ENCODE measurements at places on chromosomes 16 and 17.

DNA sequence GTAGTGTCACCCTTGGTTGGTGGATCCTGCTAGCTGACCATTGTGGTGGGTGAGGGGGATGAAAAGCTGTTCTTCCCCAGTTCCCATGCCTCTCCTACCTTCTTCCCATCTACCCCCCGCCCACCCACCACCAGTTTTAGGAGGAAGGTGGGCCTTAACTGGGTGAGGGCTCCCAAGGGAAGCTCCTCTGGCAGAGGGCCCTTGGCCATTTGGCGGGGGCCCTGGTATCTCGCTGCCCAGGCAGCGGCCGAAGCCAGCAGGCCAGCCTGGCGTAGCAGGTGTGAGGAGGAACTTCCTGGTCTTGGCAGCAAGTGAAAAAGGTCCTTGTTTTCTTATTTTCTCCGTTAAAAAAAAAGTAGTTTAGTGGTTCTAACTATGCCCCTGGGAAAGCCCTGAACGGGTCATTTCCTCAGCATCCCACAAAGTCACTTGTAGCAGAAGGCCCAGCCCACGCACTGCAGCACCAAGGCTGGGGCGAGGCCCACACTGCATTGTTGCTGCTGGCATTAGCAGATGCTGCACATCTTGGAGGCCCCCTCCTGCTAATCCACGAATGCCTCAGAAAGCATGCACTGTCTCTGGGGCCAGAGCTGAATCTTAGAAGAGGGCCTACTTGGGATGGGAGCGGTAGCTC is 72.5 kb downstream of the MPRIP start:
- DNase-seq = no peak

DNA sequence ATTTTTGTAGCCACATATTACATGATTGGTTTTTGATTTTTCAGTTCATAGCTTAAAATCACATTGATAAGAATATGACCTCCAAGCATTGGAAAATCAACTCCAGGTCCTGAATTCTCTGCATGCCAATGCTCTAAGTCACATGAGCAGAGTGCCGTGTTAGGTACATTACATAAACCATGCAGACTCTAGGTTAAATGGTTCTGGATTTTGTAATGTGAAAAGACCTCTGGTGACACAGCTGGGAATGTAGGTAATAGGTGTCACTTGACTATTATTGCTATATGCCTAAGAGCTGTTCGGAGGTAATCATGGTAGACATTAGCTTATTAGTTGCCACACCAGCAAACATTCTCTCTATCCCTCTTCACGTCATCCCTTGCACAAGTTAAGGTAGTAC is 231.1 kb upstream of the SALL1 start:
- DNase-seq = no peak

- no peak for DNase-seq
Observed at GRCh38 chr16:68200088-68200783, 35.7 kb downstream of the ESRP2 start.

DNA sequence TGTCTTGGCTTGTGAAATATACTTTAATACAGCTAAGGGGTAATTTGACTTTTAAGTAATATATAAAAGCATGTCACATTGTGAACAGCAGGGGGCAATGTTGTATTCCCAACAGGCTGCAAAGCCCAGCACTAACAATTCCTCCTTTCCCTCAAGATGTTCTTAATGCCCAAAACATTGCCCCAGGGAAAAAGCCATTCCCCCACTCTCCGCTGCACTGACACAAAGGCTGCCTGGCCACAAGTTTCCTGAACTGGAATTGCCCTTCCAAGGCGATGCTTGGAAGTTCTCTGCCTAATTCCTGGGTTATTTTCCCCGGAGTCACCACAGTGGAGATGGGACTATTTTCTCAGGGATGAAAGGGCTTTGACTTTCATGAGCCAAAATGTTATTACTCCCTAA is 27.2 kb downstream of the CLEC16A start:
- peak; percentile 66 for DNase-seq

GRCh38 chr16:50737420-50737959 is 4.4 kb upstream of the CYLD start:
- DNase-seq = no peak

DNA sequence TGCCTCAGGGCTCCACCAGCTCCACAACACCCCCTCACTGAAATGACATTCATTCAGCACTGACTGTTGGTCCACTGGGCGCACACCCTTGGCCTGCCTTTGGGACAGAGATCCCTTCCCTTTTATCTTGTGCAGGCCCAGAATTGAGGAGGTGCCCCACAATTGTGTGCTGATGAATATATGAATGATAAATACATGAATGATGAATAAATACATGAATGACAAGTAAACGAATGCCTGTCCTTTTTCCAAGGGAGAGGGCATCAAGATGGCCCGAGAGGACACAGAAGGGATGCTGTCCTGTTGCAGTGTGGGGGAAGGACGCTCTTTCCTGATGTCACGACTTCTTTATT is 5.7 kb downstream of the CCR7 start:
- DNase-seq = no peak

DNA sequence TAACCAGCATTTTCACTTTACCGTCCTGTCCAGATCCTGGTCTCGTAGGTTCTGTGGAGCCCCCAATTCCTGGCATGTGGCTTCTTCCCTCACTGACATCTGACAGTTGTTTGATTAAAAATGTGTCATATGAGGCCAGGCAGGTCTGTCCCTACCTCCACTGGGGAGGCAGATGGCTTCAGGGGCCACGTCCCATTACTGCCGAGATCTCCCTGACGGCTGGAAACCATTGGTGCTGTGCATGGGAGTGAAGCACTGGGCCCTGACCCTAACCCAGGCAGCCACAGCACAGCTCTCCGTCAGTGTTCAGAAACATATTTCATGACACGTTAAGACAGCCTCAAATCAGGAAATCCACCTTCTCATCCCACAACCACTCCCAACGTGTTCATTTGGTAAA is 77.5 kb downstream of the GNAO1 start:
- DNase-seq = no peak

- DNase-seq = no peak
Observed at GRCh38 chr16:51148678-51149228, 2.3 kb downstream of the SALL1 start.

GRCh38 chr16:7140899-7141298 is 191.7 kb upstream of the RBFOX1 start:
- DNase-seq = no peak

GRCh38 chr17:17935321-17936271 is 36.6 kb downstream of the TOM1L2 start:
- no peak for DNase-seq

DNA sequence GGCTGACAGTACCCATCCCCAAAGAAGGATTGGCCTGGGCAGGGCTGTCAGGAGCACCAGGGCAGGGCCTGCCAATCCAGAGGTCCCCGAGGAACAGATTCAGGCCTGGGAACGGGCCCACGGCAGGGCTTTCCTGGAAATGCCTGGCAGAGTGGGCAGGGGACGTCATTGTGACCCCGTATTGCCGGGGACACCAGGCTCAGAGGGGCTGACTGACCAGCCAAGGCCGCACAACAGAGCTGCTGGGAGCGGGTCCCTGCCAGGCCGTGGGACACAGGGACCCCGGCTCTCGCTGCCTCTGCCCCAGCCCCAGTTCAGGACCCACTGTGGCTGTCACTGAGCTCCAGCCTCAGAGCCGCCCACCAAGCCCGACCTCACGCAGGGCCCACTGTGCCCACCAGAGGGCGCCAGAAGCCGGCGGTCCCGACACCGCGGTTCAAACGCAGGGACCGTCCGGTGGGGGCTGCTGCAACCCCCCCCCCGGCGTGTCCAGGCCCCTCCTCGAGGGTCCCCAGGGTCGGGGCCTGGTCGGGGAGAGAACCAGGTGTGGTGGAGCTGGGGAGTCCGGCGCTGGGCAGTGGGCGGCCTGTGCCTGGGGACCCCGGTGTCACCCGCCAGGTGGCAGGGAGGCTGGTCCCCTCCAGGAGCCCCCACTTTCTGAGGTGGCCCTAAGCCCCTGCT is 15.2 kb upstream of the SSTR5 start:
- no peak for DNase-seq

DNA sequence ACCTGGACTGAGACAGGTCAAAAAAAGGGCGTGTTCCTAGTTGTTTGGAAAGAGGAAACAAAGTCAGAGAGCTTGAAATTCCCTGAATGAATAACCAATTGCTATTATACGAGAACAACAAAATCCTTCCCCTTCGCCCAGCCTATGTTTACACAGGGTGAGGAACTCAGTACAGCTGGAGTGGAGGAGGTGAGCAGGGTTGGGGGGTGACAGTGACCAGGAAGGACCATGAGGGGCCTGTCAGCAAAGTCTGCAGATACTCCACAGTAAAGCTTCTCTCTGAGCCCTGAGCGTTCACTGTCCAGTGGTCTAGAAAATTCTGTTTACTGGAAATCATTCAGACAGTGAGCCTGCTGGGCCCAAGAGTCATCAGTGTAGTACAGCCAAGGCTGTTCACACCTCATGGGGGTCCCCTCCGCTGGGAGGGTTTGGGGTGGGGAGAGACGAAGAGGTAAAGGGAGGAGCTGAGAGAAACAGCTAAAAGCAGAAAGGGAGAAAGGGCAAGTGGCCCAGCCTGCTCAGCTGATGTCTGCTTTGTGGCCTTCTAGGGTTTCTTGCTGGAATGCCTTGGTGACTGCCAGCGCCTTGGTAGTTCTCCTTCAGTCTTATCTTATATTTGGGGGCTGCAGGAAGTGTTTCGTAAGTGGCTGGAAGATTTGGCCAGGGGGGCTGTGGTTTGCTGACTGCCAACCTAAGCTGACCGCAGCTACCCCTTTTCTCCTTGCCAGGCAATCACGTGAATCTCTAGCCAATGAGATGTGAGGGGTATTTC is 5.7 kb downstream of the DUSP3 start:
- no peak for DNase-seq

DNA sequence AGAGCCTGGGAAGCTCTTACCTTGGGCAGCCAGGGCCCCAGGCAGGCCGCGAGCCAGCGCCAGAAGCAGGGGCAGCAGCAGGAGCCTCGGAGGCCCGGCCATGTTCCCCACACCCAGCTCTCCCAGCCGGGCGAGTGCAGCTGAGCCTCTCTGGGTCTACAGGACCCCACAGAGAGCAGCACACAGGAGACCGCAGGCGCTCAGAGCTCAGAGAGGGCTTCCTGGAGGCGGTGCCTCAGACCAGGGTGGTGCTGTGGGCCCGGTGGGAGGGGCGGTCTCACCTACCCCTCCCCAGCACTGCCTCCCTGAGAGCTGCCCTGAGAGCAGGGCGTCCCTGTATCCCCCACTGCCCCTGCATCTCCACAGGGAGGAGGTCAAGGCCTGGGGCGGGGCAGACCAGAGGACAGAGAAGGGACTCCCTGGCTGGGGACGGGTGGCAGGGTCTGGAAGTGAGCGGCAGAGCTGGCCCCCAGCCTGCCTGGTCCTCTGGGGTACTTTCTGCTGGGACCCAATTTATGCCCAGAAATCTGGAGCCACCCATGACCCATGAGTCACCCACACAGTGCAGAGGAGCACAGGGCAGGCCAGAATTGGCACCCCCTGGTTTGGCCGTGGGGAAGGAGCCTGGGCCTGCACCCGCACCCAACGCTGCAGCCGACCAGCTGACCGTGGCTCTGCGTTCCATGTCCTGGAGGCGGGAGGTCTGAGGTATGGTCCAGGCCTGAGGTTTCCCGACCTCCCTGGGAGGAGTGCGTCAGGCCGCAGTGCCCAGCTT is at the start of gene CD7:
CD7 (minus strand) TSS at position 215 of the 775 bp plus-strand sequence; CDS start at position 102, 113 bp downstream.
- no peak for DNase-seq

- DNase-seq = no peak
Observed at GRCh38 chr16:71430744-71431143, 11.1 kb downstream of the TLE7 start.

GRCh38 chr16:85204242-85205010 is 92.2 kb upstream of the CIBAR2 start:
- DNase-seq = no peak

DNA sequence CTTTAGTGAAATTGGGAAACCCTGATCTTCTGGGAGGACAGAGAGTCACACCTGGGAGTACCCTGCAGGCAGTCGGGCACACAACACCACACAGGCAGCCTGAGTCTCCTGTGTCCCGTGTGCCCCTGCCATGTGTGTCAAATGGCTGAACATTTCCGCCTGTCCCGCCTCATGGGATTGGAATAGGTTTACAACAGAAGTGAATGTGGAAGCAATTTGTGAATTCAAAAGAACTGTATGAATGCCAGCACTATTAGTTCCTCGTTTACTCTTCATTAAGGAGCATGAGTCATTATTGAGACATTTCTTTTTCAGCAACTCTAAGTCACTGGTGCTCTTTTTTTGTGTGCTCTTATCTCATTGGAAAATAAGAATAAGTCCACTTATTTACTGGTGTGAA is 226.5 kb downstream of the PMP22 start:
- no peak for DNase-seq

DNA sequence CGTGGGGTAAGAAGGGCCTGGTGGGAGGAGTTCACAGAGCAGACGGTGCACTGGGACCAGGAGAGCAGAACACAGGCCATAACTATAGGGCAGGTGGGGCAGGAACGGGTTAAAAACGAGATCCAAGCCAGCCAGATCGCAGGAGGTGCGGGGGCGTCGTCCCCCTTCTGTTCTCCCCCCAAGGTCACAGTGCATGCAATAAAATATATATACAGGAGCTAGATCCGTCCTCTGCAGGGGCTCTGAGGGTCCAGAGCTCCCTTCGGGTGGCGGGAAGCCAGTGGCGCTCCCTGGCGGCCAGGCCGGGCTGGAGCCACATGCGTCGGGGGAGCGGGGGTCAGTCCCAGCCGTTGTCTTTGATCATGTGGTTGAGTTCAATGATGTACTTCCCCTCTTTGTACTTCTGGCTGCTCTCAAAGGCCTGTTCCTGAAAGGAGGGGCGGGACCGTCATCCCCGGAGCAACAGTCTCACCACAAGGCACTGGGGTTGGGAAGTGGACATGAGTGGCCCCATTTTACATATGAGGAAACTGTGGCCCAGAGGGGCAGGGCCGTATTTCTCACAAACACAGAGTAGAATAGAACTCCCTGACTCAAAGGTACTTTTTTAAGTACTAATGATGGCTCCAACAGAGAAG is 768 bp upstream of the TBX6 start:
- peak; percentile 23 for DNase-seq

DNA sequence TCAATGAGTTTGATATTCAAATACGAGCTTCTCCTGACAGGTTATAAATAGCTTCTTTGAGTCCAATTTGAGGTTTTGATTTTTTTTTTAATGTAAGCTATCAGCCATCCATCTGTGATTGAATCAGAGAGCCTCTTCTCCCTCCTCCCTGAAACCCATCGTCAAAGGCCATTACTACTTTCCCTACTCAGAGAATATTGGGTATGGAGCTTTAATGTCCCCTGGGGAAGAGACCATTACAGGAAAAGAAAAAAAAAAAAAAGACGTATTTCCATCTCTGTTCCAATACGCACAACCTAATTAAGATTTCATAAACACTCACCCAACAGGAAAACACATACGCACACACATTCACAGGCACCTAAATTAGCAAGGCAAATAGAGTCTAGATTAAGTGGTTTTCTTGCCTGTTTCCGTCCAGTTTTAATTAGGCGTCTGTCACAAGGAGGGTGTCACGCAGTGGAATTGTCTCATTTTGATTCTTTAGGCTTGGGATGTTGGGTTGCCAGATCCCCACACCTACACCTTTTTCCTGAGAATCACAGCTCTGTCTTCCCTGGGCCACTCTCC is 194.3 kb upstream of the RPL38 start:
- DNase-seq = no peak

DNA sequence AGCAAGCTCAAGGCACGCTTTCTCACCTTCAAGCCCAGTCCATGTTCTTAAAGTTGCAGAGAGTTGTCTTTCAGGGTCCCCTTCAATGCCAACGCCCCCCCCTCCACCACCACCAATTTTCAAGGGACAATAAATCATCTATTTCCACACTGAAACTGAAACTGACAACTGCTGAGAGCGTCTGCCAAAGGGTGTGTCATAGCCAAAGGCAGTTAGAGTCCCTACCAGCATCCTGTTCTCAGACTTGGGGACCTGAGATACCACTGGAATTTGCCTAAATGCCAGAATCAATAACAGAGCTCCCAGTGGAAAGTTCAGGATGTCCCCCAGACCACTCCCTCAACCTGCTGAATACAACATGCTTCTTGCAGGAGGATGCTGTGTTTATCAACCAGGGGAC is 133.2 kb upstream of the SOX9 start:
- DNase-seq = no peak

All from NCI-H2107 (cell line).